ENCODE measurements at places on chromosomes 1 and 21.

- no peak for DNase-seq
These were observed 4.8 kb downstream of the SLC27A3 start for GRCh38 chr1:153779781-153780541.

GRCh38 chr1:237736372-237737029 is 154.2 kb downstream of the ZP4 start:
- peak; percentile 11 for DNase-seq

DNA sequence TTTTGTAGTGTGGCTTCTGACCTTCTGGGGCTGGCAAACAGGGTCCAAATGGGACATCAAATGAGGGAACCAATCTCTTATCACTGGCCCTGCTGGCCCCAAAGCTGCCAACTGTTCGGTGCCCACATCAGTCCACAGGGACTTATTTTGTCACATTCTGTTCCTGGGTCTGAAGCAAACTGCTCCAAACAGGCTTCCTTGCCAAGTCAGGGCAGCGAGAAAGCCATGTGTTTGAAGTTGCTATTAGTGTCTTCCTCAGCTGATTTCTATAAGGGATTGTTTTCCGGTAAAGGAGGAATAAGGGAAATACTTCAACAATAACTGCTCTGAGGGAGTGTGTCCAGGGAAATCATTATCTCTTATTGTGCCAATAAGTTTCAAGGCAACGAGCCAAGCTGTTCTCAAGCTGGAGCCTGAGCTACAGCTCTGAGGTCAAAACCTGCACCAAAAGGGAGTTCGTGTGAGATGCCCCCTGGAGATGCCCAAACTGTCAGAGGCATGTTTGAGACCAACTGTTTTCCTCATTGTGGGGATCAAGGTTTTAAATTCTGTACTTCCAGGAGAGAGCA is 381.4 kb upstream of the PROX1 start:
- no peak for DNase-seq

DNA sequence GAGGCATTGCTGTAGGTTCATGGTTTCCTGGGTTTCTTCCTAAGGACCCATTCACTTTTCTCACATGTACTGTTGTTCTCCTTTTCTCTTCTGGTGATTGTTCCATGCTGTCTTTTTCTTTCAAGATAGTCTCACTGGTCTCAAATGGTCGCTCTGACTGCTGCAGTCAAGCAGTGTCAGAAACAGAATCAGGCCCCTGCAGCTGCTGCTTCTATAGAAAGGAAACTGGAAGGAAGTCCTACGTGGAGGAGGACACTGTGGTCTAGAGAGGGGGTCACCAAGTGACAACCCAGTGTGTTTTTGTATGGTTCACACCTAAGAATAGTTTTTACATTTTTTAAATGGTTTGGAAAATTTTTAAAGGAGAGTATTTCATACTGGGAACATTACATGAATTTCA is 2.4 kb downstream of the NECAP2 start:
- no peak for DNase-seq

DNA sequence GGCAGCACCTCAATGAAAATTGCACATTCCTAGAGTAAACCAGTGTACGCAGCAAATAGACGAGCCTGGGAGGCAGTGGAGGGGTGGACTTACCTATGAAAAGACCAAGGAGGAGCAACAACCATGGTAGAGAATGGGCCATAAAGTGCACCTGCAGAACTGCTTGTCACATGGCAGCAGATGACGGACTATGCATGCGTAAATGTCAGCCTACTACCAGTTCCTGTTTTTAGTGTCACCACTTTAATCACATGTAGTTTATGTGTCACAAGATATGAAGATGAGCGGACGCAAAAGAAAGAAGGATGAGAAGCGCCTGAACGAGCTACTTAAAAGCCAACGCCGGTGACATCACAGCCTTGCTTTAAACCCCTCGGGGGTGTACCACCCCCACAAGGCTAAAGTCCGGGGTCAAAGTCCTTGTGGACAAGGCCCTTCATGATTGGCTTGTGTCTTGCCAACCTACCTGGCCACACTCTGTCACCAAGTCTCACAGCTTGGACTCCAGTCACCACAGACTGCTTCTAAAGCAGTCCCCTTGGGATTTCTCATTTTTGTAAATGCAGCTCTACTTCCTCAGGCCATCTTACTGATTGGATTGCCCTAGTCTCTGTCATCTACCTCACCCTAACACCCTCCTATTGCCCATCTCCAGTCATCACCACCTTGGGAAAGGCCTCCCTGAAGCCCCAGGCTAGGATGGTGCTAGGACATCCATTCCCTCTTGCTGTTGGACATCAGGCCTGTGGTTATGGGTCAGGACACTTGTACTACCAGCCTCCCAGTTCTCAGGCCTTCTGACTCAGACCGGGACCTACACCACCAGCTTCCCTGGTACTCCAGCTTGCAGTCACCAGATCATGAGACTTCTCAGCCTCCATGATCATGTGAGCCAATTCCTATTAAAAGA is 6.0 kb upstream of the LY9 start:
- no peak for DNase-seq

- DNase-seq, result no peak
These were observed 30.6 kb downstream of the ELK4 start for GRCh38 chr1:205601205-205601604.

GRCh38 chr21:31622397-31622796 is 37.1 kb upstream of the SOD1 start:
- no peak for DNase-seq

DNA sequence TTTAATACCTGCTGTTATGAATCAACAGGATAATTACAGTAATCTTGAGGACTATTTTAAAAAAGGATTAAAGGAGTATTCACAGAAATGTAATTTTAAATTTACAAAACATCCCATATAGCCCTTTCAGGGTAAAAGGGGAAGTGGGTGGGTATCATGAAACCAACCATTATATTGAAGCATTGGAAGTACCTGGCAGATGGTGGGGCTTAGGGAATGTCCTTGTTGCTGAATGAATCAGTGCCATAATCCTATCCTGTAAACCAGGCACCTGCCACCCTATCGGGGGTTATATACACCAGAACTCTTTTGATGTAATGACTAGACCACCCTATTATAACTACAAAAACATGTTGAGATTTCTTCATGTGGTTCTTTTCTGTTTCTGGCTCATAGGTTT is 30.4 kb downstream of the CDC14A start:
- no peak for DNase-seq

GRCh38 chr1:27655151-27655937 is 16.6 kb downstream of the IFI6 start:
- no peak for DNase-seq
